Nephron progenitor cell (in vitro differentiated cells): ENCODE measurements at places on chromosomes 11 and 22.

- H3K27ac ChIP-seq, result no peak overlapping the region
- H3K4me1 ChIP-seq, result peaks cover 10% of the 10 kb centered on the region
- H3K4me3 ChIP-seq, result no peak overlapping the region
- no peak for DNase-seq
These were observed 148.5 kb downstream of the NAV2 start for GRCh38 chr11:19861171-19861570.

- peaks cover 36% of the 10 kb centered on the region for H3K4me1 ChIP-seq
- H3K36me3 ChIP-seq, result no peaks in the 10 kb centered on the region
- no peak overlapping the region for H3K27ac ChIP-seq
- no peak for DNase-seq
- H3K27me3 ChIP-seq, result peaks cover 8% of the 10 kb centered on the region
These were observed 1497.7 kb downstream of the TBC1D22A start for GRCh38 chr22:48259991-48260670.

DNA sequence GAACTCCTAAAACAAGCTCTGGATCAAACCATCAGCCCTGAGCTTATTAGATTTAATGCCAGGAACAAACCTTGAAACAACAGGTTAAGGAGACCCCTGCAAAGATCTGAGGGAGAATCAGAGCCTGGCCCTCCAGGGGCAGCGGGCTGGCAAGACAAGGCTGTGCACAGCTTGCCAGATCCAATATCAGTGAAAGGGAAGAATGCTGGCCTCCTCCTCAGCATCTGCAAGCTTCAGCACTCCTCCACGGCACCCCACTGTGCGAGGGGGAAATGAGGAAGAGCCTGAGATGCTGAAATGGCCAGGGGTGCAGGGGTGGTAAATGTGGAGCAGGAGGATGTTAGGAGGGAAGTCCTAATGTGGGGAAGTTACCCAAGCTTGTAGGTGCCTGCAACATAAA lies 167.0 kb downstream of the TENM4 start:
- peaks cover 5% of the 10 kb centered on the region for H3K36me3 ChIP-seq
- H3K4me3 ChIP-seq, result no peak overlapping the region
- peaks cover 3% of the 10 kb centered on the region for H3K27me3 ChIP-seq
- no peak overlapping the region for H3K27ac ChIP-seq

DNA sequence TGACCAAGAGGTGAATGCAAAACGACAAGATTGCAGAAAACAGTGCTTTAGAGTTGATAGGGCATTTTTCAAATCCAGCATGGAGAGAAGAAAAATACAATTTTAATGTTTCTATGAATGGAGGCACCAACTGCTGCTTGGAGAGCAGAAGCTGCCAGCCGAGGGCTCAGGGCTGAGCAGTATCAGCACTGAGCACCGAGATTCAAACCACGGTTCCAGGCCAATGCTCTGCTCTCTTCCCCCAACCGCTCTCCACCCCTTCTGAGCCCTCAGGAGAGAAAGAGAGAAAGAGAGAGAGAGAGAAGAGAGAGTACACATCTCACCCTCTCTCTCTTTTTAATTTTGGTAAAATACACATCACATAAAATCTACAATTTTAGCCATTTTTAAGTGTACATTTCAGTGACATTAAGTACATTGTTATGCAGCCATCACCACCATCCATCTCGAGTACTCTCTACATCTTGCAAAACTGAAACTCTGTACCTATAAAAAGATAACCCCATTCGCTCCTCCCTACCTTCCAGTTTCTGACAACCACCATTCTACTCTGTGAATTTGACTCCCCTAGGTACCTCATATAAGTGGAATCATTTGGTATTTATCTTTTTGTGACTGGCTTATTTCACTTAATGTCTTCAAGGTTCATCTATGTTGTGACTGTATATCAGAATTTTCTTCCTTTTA lies 333.3 kb downstream of the MIAT start:
- DNase-seq, result no peak
- no peaks in the 10 kb centered on the region for H3K36me3 ChIP-seq
- no peak overlapping the region for H3K4me3 ChIP-seq
- no peak overlapping the region for H3K27ac ChIP-seq

DNA sequence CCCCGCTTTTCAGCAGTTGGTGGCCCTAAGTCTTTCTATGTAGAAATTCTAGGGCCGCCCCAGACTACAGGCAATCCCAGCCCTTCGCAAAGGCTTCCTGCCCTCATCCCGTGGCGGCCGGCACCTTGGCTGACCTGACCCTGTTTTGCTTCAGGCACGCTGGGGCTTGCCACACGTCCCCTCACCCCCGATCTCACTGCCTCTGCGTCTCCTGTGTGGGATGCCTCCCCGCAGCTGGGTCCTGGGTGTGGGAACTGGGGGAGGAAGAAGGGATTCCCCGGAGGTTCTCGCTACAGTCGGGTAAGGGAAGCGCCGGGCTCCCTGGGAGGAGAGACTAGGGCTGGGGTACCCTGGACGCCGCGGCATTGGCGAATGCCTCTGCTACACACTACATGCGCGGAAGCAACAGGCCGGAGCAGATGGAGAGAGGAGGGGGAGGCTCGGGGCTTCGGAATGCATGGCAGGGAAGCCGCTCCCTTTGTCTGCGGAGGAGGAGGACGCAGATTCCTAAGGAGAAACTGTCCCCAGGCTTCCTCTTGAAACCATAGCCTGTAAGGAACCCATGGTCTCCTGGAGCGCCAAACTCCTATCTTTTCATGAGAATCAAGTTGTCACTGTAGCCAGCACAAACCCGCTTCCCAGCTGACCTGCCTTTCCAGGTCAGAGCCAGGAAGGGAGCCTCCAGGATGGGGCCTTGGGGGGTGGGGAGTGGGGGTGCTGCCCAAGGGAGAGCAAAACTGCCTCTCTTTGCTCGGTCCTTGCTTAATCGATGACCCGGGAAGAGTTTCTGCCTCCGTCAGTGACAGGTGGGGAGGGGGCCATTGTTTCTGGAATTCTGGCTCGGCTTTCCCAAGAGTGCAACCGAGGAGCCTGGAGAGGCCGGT lies 1.4 kb downstream of the DTX4 start:
- DNase-seq, result peak; percentile 72
- H3K27ac ChIP-seq, result peak overlapping the region; percentile 77
- peaks cover 34% of the 10 kb centered on the region for H3K4me1 ChIP-seq
- H3K27me3 ChIP-seq, result peaks cover 3% of the 10 kb centered on the region
- H3K36me3 ChIP-seq, result peaks cover 15% of the 10 kb centered on the region
- peak overlapping the region; percentile 94 for H3K4me3 ChIP-seq
